T-helper 17 cell (primary cell): ENCODE measurements at places on chromosomes 5 and 9. TPM values are rescaled to one million over a fixed set of nuclear protein-coding genes. Genes with fewer than 3 reads are reported as not detected.

DNA sequence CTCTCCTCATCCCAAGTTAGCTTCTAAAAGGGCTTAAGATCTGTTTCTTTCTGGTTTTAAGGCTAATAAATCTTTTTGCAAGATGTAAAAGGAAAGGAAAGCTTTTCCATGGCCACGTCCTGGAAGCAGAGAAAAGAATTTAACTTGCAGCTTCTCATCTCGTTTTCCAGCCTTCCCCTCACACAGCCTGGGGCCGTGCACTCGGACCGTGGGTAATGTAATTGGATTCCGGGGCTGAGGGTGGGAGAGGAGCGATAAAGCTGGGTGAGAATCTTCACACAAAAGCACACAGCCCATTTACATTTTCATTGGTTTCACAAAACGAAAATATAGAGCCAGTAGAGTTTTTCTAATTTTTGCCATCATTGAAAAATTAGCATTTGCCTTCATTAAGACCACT is 91.2 kb downstream of the IRX2 start:
- H3K27ac ChIP-seq = no peak overlapping the region
- H3K27me3 ChIP-seq = no peaks in the 10 kb centered on the region
- no peaks in the 10 kb centered on the region for H3K4me1 ChIP-seq
- H3K4me3 ChIP-seq = no peak overlapping the region
- no peak for DNase-seq

GRCh38 chr5:153212471-153212870 is 278.0 kb upstream of the GRIA1 start:
- no peak overlapping the region for H3K4me3 ChIP-seq
- no peak for DNase-seq
- no peaks in the 10 kb centered on the region for H3K36me3 ChIP-seq

LCN1 gene
- total RNA-seq = not detected

AK1 gene
- total RNA-seq = 66.5 TPM

- DNase-seq = no peak
- peaks cover 46% of the 10 kb centered on the region for H3K27me3 ChIP-seq
- H3K4me1 ChIP-seq = no peaks in the 10 kb centered on the region
- H3K4me3 ChIP-seq = no peak overlapping the region
Observed at GRCh38 chr5:1983401-1983800, 100.7 kb upstream of the IRX4 start.

DNA sequence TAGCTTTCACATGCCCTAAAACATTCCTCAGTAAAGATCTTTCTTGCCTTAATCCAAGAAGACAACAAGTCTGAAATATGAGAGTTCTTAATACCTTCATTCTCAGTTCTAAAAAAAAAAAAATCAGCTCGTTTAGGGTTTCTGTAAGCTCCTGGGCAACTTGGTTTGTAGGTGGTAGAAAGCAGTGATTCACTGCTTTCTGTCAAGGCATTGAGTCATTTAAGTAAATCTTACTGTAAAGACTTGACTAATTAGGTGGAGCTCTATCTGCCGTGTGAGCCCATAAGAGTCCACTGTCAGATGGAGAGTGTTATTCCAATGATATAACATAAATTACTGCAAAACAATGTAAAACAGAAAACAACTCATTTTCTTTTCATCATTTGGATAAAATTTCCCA is 56.1 kb upstream of the MAST4 start:
- no peak for DNase-seq
- peaks cover 3% of the 10 kb centered on the region for H3K36me3 ChIP-seq
- H3K4me3 ChIP-seq = no peak overlapping the region
- peaks cover 18% of the 10 kb centered on the region for H3K27me3 ChIP-seq
- no peaks in the 10 kb centered on the region for H3K4me1 ChIP-seq
- H3K27ac ChIP-seq = no peak overlapping the region

DNA sequence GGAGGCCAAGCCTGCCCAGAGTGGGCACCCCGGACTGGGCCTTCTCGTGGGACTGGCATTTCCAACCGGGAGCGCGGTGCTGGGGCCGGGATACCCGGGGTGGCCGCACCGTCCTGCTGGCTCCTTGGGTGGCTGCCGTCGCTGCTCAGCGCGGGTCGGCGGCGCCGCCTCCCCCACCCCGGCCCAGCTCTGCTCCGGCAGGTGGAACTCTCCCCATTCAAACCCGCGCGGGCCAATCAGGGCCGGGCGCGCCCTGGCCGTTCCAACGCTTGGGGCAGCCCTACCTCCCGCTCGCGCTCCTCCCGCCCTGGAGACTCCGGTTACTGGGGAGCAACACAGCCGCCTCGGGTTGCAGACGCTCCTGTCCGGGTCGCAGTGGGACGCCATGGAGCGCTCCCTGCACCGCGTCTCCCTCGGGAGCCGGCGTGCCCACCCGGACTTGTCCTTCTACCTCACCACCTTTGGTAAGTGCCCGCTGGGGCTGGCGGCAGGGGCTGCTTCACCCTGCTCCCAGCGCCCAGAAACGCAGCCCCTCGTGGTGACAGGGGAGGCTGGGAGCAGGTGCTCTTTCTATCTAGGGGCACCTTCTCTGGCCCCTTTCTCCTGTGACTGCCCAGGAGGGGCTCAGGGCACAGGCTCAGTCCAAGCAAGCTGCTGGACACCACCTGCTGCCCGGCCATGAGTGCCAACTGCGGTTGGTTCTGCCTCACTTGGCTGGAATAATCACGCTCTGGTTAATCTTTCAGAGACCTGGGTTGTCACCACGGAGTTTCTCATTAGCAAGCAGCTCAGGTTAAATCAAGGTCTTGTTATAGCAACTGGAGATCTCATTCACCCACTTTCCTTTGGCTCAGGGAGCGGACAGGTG is at the start of gene RGS3:
RGS3 (plus strand) TSS at position 310 of the 868 bp plus-strand sequence; CDS start at position 386, 76 bp downstream.
- no peaks in the 10 kb centered on the region for H3K27me3 ChIP-seq
- DNase-seq = no peak
- no peak within 1 kb of the TSS for H3K4me3 ChIP-seq

DNA sequence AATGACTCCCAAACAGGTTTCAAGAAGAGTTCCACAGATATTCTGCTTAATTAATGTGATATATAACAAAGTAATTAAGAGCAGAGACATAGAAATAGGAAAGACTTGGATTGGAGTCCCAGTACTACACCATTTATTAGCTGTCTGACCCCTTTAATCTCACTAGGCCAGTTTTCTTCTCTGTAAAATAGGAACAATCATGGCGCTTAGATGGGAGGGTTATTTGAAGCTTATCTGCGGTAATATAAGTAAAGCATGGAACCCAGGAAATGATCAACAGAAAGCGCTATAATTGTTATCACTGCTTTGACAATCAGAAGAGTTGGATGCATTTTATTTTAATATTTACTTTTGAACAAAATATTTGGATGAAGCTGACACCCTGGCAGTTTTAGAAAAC is 71.3 kb upstream of the IFNE start:
- H3K27me3 ChIP-seq = peaks cover 37% of the 10 kb centered on the region
- H3K36me3 ChIP-seq = no peaks in the 10 kb centered on the region
- no peaks in the 10 kb centered on the region for H3K4me1 ChIP-seq
- no peak overlapping the region for H3K4me3 ChIP-seq
- DNase-seq = no peak
- no peak overlapping the region for H3K27ac ChIP-seq

FOXD4L5 gene
- total RNA-seq = 0.13 TPM

ZBED3 gene
- total RNA-seq = 0.94 TPM
